ENCODE measurements at places on chromosomes 2 and 18. TPM values are rescaled to one million over a fixed set of nuclear protein-coding genes. Genes with fewer than 3 reads are reported as not detected.

The GRHL1 gene
- total RNA-seq, result 1.5 TPM

The ABCB11 gene
- total RNA-seq, result 0.06 TPM

The RAX gene
- not detected for total RNA-seq

The RAD51AP2 gene
- total RNA-seq, result not detected

The ELOA2 gene
- total RNA-seq, result not detected

The PROC gene
- 5.6 TPM for total RNA-seq

The GKN2 gene
- total RNA-seq, result 1.5 TPM

The ANKRD23 gene
- 1.4 TPM for total RNA-seq

The TOGARAM2 gene
- total RNA-seq, result 0.16 TPM

The HJURP gene
- 56.5 TPM for total RNA-seq

The ANKRD62 gene
- total RNA-seq, result not detected

The NCKAP5 gene
- 0.61 TPM for total RNA-seq

The DPP10 gene
- not detected for total RNA-seq

The DSC3 gene
- total RNA-seq, result 1.5 TPM

The SLC4A3 gene
- total RNA-seq, result 2.9 TPM

The UGT1A1 gene
- 0.39 TPM for total RNA-seq

The ARL4C gene
- 37.3 TPM for total RNA-seq

The PTPRN gene
- total RNA-seq, result 1.4 TPM

The PLGLB1 gene
- total RNA-seq, result 0.66 TPM

The PROKR1 gene
- total RNA-seq, result not detected

The CKAP2L gene
- 12.4 TPM for total RNA-seq

The SCN1A gene
- total RNA-seq, result not detected

The SLC25A52 gene
- total RNA-seq, result not detected

The HTR2B gene
- not detected for total RNA-seq

The EGR4 gene
- total RNA-seq, result 0.19 TPM

The RUFY4 gene
- total RNA-seq, result not detected

The DCDC2C gene
- 0.26 TPM for total RNA-seq

The AMER3 gene
- not detected for total RNA-seq

The IL1R1 gene
- total RNA-seq, result 41.1 TPM

The TMEM178A gene
- 0.21 TPM for total RNA-seq

The NEU4 gene
- 0.28 TPM for total RNA-seq

The TAF1B gene
- 30.9 TPM for total RNA-seq

The TBR1 gene
- 0.01 TPM for total RNA-seq

The NPPC gene
- total RNA-seq, result 0.45 TPM

The AKAIN1 gene
- not detected for total RNA-seq

The SCN3A gene
- total RNA-seq, result not detected

The CHRNG gene
- not detected for total RNA-seq

The NTSR2 gene
- total RNA-seq, result not detected

The CDH19 gene
- 1.2 TPM for total RNA-seq
